NCI-H187 treated with DMSO at 0.1 percent for 48 hours (cell line): ENCODE measurements at places on chromosomes 1 and 21.

GRCh38 chr21:36791695-36792470, 93.0 kb downstream of the SIM2 start:
- no peak for DNase-seq

DNA sequence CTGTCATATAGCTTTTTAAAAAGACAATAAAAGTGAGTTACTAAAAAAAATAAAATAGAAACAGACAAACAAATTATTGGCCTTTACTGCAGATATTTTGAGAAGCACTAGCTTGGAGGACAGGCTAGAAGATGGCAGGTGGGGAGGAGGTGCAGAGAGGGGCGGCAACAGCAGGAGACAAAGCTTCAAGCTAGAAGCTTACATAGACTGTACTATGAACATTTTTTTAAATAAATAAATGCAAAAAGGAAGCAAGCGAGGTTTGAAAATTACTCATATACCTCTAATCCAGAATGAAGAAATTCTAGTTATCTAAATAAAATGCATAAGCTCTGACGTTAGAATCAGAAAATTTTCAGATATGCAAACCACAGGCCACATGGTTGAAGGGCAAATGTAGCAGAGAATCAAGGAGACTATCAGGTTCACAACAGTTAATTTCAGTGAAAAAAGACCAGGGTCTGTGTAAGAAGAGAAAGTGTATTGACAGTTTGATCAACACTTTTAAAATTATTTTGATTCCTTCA, 54.9 kb downstream of the NRIP1 start:
- DNase-seq: no peak

DNA sequence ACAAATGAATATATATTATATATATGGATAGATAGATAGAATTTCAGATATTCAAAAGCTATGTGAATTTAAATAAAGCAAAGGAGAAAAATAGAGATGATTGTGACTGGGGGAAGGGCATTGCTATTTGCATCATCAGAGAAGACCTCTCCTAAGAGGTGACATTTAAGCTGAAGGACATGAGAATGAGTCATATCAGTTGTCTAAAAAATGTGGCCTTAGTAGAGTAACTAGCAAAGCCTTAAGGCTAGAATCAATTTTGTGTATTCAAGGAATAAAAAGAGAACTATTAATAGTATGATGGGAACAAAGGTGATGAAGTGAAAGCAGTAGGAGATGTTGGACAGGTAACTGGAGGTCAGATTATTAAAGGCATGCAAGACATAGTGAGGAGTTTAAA, 34.8 kb upstream of the SLC35F3 start:
- no peak for DNase-seq

- no peak for DNase-seq
Observed at GRCh38 chr1:181111559-181111958, 23.1 kb downstream of the IER5 start.

DNA sequence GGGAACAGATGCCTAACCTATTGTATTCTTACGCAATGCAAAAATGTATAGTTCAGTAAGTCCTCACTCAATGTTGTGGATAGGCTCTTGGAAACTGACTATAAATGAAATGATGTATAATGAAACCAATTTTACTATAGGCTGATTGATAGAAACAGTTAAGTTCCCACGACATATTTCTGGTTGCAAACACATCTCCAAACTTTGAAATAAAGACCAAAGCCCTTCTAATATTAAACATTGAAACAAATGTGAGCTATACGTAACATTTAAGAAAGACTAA, 29.1 kb downstream of the MAP3K21 start:
- DNase-seq: no peak

GRCh38 chr21:15060543-15061175, 4.1 kb downstream of the NRIP1 start:
- no peak for DNase-seq

DNA sequence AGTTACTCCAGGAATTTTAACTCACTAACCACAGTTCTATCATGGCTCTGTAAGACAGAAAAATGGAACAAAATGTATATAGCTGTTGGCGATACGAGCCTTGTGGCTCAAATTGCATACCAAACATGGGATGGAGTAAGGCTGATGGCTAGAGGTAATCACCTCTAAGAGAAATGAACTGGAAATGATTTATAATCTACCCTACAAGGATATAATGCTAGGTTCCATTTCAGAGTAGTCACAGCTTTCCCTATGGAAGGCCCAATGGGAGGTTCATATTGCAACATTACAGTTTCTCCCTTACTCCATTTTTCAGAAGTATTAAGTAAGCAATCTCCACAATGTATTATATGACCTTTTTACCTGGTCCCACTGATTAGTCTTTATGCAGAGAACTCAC, 61.6 kb downstream of the EDEM3 start:
- DNase-seq: no peak

DNA sequence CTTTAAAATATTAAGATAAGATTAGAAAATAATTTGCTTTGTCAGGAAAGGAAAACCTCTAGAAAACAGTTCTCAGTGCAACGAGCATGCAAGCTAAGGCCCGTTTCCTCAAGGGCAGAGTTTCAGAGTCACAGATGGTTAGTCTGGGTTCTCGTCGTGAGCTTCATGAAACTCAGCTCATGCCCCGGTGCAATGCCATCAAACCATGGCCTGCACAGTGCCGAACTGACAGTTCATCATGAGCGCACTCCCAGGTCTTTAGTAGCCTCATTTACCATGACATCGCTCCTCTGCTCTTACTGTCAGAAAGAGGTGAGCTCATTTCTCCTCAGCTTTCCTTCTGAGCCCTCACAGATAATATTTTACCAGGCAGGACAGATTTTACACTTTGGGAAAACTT, 319.2 kb downstream of the NTNG1 start:
- DNase-seq: no peak

GRCh38 chr1:30765556-30766434, 8.2 kb upstream of the LAPTM5 start:
- DNase-seq: no peak

- no peak for DNase-seq
Observed at GRCh38 chr1:61389194-61389925, 307.0 kb downstream of the NFIA start.

- DNase-seq: no peak
Observed at GRCh38 chr1:47881505-47882442, 115.4 kb downstream of the TRABD2B start.

- DNase-seq: no peak
Observed at GRCh38 chr1:246146804-246147523, 360.1 kb downstream of the SMYD3 start.

GRCh38 chr1:115702959-115703358, 61.2 kb downstream of the VANGL1 start:
- DNase-seq: no peak

- peak; percentile 12 for DNase-seq
Observed at GRCh38 chr1:37323486-37324377, 150.6 kb upstream of the ZC3H12A start.

DNA sequence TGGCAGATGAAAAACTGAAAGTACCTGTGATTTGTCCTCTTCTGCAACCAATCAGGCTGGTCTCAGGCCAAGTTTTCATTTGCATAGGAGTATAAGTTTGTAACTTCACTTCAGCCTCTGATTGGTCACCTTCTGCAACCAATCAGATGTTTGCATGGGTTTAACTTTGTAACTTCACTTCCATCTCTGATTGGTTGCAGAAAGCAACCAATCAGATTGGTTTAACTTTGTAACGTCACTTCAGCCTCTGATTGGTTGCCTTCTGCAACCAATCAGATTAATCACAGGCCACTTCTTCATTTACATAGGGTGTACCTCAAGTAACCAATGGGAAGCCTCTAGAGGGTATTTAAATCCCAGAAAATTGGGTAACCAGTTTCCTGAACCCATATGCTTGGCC, 18.9 kb upstream of the TUT4 start:
- DNase-seq: no peak

DNA sequence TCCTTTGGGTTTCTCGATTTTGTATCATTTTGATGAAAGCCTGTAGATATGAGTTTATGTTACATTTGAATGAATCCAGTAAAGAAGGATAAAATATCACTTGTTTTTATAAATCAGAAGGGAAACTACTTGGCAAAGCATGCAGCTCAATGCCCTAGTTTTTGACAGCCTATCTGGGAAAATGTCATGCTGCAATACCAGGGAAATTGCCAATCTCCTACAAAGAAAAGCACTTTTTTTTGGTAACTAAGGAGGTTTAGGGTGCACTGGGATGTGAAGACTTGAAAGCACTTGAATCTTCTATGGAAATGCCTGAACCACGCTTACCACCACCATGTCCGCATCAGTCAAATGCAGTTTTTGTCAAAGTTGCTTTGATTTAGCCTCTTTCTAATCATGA, 446.9 kb upstream of the LRRC7 start:
- no peak for DNase-seq

GRCh38 chr1:53379662-53380002, 51.8 kb upstream of the LRP8 start:
- DNase-seq: no peak

DNA sequence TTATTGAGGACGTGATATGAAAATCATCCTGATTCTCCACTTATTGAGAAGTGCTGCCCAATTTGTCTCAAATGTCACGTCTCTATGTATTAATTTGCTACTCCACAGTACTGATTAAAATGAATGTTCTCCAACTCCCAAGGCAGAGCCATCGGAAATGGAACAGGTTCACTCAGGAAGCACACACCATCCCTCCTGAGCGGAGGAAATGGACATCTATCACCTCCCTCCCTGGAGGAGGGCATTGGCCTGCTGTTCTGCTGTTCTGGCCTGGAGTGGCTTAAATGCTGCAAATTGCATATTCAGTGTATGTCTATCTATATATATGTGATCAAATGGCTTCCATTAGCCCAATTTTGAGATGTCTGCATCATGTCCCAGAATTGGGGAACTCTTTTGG, 140.5 kb downstream of the CSMD2 start:
- DNase-seq: no peak

DNA sequence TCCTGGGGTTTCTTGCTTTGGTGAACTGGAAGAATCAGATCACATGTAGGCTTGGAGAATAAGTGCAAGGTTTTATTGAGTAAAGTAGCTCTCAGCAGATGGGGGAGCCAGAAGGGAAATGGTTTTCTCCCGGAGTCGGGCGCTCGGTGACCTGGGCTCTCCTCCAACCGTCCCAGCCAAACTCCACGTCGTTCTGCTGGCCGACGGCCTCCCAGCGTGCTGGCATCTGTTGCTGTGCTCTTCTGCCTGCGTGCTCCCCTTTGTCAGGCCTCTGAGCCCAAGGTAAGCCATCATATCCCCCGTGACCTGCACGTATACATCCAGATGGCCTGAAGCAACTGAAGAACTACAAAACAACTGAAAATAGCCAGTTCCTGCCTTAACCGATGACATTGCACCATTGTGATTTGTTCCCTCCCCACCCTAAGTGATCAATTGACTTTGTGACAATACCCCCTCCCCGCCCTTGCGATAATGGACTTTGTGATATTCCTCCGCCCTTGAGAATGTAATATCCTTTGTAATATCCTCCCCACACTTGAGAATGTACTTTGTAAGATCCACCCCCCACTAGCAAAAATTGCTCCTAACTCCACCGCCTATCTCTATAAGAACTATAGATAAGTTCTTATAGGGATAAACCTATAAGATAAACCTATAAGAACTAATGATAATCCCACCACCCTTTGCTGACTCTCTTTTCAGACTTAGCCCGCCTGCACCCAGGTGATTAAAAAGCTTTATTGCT, 88.3 kb downstream of the SMYD3 start:
- no peak for DNase-seq

DNA sequence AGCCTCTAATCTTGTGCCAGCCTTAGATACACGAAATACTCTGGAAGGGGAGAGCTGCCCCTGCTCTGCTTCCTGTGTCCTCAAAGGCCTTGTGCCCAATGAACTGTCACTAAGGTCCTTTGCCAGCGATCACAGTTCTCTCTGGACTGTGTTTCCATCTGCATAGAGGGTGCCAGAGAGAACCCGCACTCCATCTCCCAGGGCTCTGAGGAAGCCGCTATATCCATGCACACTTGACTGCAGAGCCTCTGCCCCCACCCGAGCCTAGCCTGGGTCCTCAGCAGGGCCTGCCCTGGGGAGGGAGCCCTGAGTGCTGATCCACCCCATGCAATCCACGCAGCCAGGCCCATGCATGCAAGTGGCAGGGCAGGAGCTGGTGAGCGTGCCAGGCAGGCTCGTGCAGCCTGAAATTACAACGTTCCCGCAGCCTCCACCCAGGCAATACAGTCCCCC, 30.6 kb upstream of the KIF21B start:
- DNase-seq: no peak

GRCh38 chr1:45723248-45723930, 27.1 kb downstream of the IPP start:
- no peak for DNase-seq

- DNase-seq: no peak
Observed at GRCh38 chr1:115428676-115429075, 90.6 kb upstream of the NGF start.

GRCh38 chr1:180489976-180490375, 12.4 kb downstream of the ACBD6 start:
- no peak for DNase-seq

DNA sequence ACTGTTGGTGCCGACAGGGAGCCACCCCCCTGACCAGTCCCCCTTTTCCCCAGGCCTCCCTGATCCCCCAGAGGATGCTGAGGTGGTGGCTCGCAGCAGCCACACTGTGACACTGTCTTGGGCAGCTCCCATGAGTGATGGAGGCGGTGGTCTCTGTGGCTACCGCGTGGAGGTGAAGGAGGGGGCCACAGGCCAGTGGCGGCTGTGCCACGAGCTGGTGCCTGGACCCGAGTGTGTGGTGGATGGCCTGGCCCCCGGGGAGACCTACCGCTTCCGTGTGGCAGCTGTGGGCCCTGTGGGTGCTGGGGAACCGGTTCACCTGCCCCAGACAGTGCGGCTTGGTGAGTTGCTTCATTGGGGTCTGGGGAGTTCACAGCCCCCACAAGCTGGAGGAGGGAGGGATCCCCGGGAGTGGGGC, 89.2 kb downstream of the TRIM11 start:
- no peak for DNase-seq

- no peak for DNase-seq
Observed at GRCh38 chr1:214004014-214004413, 16.2 kb downstream of the PROX1 start.

GRCh38 chr1:89822999-89823628, 2.3 kb downstream of the LRRC8D start:
- DNase-seq: no peak

GRCh38 chr1:66168467-66168887, 365.5 kb upstream of the SGIP1 start:
- DNase-seq: no peak
